Stimulated activated CD4-positive, alpha-beta T cell treated with anti-CD3 and anti-CD28 coated beads, Interleukin-1b, Interleukin-23, amount 100 ng/mL, for 1 hour (primary cell): ENCODE measurements at places on chromosomes 11 and 22.

GRCh38 chr11:132439711-132440255, 1069.4 kb downstream of the NTM start:
- no peak for DNase-seq

DNA sequence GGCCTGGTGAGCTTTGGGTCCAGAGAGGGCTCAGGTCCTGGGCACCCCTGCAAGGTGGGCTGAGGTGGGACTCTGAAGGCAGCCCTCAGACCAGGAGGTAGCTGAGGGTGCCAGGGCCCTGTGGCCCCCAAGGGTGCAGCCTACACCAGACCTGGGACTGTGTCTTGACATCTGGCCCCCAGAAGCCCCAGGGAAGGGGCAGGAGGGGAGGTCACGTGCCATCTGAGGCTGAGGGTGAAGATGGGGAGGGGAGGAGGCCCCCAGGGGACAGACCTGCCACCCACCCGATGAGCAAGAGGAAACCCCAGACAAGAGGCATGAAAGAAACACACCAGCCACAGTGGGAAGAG, 520.2 kb downstream of the BRD1 start:
- DNase-seq: no peak

DNA sequence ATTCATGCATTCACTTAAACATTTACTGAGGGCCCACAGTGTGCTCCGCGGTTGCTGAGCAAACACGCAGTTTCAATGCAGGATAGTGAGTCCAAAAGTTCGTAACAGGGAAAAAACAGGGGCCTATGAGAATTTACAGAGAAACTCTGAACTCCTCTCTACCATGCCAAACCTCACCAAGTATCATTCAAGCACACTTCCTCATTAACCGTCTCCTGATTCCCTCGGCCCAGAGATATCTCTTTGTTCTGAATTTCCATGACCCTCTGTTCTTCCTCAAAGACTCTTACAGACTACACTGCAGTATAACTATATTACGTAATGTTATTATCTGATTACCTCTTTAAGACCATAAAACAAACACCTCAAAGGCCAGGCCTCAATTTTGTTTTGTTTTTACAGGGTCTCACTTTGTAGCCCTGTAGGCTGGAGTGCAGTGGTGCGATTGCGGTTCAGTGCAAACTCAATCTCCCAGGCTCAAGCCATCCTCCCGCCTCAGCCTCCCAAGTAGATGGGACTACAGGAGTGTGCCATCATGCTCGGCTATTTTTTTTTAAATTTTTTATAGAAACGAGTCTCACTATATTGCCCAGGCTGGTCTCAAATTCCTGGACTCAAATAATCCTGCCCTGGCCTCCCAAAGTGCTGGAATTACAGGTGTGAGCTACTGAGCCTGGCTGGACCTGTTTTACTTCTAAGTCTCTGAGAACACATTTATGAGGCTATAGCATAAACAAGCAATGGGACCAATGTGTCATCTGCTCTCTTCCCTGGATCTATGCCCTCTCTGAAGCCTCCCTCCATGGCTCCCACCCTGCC, 3.6 kb downstream of the HPS4 start:
- no peak for DNase-seq

DNA sequence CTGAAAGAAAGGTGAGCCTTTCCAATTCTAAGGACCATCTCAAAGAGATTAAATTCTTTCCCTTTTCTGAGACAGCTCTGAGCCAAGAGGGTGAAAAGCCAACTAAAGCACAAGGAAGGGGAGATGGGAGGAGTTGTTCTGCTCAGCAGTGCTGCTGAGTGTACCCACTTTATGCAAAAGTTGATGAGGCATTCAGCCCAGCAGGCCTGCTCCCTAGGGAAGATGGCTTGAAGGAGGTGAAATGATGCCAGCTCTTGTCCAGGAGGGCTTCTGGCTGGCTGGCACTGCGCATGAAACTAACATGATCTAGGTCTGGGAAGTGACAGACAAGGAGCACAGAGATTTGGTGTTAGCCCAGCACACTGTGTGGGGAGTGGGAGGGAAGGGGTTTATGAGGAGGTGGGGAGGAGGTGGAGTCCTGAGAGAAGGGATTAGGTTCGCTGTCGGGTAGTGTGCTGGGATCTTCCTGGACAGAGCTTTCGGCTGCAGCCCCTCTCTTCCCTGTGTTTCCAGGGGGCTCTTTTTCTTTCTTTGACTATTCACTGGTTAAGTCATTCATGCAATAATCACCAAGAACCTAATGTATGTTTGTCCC, 225.5 kb upstream of the NARS2 start:
- no peak for DNase-seq

GRCh38 chr11:7252683-7253213, 1.0 kb downstream of the SYT9 start:
- DNase-seq: no peak

DNA sequence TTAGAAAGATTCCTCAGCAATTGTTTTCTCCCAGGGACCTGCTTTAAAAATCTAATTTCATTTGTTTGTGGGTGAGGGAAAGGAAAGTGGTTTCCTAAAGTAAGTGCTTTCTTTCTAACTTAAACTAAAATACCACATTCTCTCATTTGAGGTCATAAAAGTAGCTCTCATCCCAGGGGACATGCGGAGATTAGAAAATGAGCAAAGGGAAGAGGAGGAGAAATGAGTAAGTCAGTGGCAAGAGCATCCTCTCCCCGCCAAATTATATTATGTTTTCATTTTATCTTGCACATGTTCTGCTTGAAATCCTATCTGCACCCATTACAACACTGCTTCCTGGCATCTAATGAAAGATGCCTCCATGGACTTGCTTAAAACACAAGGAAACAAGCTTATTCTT, 191.4 kb downstream of the ARHGAP42 start:
- no peak for DNase-seq

GRCh38 chr22:25898707-25899365, 156.8 kb downstream of the MYO18B start:
- DNase-seq: no peak

GRCh38 chr11:2724653-2725367, 25.0 kb upstream of the KCNQ1OT1 start:
- no peak for DNase-seq

DNA sequence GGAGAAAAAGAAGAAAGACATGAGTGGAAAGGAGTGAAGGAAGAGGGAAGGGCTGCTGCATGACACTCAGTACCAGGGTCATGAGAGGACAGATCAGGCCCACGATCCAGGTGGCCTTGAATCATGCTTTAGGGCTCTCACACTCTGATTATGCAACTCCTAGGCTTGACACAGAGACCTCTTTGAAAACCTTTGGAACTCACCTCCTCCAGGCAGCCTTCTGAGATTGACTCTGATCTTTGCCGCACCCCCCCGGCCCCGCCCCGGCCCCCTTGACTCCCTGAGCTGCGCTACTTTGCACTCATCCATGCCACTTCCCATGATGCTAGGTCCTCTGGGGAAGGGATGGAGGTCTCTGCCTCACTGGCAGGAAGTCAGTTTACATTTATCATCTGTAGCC, 10.7 kb downstream of the PTPN5 start:
- DNase-seq: no peak

- DNase-seq: no peak
Observed at GRCh38 chr22:20542736-20543135, 35.3 kb downstream of the MED15 start.

DNA sequence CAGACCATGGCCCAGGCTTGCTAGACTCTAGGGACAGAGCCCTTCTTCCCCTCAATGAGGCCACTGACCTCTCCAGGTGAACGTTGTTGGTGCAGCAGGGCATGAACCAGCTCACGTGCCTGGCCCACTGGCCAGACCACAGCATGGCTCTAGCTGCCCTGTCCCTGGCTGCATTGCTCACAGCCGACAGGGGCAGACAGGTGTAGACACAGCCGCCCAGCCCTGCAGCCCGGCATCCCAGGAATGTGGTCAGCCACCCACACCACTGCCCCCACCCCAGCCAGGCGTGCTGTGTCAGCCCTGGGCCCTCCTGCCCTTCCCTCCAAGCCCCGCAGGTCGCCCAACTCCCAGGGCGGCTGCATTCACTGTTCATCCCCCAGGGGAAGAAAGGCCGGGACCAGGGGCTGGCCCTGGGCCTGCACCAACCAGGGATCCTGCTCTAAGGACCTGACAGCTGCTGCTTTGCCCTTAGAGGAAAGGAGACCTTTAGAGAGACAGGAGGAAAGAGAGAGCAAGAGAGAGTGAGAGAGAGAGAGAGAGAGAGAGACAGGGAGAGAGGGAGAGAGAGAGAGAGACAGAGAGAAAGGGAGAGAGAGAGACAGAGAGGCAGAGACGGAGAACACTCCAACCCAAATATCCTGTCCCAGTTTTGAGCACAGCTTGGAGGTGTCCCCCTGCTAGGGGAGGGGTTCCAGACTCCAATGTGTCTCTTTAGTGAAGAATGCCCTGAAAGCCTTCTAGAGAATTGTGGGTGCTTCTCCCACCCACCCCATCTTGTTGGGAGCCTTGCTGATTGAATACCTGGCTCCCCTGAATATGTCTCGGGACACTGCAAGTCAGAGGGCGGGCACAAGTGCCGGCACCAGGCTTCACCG, 44.2 kb upstream of the LINC01488 start:
- DNase-seq: no peak

DNA sequence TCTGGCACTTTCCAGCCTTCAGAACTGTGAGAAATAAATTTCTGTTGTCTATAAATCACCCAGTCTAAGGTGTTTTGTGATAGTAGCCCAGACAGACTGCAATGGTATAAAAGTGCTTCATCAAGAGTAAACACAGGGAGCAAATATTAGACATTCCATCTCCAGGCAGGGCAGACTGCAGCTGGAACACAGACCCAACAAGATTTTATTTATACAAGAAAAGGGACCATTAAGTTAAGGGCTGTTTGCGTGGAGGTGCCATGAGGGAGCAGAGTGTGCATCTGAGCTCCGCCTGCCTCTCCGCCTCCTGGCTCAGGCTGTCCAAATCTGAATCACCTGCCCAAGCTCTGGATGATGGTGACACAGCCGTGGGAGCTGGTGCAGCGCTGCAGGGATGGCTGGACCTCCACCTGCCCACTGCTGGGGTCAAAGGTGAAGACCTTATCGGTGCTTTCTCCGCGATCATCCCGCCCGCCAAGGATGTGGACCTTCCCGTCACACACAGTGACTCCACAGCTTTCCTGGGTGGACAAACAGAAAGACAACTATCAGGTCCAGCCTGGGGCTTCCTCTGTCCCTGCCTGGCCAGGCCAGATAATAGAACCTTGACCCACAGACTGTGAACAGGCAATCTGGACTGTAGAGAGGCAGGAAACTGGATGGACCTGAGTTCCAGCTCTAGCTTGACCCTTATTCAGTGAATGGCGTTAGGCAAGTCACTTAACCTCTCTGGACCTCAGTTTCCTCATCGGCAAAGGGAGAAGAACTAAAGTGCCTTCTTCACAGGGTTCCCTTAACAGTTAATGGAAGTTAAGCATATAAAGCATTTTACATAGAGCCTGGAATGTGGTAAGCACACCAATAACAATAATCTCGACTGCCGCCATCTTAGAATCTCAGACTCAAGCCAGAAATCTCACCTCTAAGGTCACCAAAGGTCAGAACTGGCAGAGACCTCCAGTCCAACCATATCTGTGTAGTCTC, 10.5 kb downstream of the KLHL35 start:
- no peak for DNase-seq

DNA sequence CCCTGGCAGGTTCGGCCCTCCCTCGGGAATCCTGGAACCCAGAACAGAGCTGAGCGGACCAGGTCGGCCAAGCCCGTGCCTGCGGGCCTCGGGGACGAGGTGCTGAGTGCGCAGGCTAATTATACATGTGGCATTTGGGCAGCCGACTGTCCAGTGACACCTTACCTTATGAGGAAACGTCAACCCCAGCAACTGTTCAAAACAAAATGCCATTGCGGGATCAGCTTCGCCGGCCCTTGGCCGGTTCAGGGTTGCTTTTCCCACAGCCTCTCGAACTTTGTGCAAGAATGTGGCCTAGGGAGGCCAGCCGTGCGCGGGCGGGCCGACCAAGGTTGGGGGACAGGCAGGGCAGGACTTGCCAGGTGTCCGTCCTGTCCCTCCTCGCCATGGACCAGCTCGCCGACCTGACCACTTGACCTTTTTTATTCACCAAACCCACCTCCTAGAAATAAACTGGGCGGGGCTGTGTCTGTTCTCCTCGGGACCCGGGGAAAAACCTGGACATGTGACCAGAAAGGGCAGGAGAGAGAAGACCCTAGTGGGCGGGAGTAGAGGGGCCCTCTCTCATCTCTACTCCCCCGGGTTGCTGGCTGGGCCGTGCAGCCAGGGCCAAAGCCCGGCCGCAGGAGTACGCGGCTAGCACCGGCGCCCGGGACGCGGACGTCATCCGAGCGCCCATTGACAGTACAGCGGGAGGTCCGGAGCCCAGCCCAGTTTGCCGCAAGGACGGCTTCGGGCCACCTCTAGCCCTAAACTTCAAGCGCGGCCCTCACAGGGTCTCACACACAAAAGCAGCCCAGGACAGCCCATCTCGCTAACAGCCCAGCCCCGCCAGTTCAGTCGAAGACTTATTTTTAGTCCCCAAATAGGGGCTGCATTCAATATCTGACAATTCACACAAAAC, 134.3 kb upstream of the C11orf58 start:
- no peak for DNase-seq

GRCh38 chr11:93225662-93226061, 27.9 kb upstream of the SLC36A4 start:
- no peak for DNase-seq

DNA sequence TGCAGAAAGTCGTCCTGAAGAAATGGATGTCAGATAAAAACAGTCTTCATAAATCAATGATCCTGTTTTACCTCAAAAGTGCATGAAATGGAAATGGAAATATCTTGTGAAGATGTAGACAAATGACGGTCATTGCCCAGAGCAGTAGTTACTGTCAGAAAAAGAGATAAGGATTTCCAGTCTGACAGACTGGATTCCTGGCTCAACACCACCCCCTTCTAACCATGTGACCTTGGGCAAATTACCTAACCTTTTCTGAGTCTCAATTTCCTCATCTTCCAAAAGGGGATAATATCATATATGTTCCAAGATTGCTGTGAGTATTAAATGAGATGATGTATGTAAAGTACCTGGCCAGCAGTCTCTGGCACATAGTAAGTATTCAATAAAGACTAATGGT, 32.9 kb upstream of the EHF start:
- no peak for DNase-seq

DNA sequence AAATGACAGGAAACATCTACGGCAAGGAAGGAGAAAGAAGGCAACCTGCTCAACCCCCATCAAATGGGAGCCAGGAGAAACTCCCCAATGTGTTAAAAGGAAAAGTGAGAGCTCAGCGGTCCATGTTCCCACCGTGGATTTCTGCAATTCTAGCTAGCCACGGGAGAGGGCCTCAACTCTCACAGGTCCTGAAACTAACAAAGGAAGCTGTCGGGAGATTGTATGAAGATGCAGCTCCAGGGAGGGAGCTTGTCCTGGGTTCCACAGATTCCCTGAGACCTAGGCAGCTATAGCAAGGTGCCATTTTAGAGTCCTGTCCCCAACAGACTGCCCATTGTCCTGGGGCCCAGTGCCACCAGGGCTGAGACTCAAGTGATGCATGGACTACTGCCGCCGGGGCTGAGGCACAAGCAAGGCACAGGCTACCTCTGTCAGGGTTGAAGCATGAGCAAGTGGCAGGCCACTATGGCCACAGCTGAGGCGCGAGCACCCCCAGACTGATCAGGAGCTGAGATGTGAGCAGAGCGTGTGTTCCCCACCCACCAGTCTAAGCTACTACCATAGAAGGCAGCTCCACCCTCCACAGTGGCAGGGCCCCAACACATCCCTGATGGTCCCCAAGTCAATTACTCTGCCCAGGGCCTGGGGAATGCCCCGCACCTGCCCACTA, 31.3 kb downstream of the RSF1 start:
- DNase-seq: no peak
